Glutamatergic neuron (in vitro differentiated cells): ENCODE measurements at places on chromosomes 13 and 19. TPM values are rescaled to one million over a fixed set of nuclear protein-coding genes. Genes with fewer than 3 reads are reported as not detected.

DNA sequence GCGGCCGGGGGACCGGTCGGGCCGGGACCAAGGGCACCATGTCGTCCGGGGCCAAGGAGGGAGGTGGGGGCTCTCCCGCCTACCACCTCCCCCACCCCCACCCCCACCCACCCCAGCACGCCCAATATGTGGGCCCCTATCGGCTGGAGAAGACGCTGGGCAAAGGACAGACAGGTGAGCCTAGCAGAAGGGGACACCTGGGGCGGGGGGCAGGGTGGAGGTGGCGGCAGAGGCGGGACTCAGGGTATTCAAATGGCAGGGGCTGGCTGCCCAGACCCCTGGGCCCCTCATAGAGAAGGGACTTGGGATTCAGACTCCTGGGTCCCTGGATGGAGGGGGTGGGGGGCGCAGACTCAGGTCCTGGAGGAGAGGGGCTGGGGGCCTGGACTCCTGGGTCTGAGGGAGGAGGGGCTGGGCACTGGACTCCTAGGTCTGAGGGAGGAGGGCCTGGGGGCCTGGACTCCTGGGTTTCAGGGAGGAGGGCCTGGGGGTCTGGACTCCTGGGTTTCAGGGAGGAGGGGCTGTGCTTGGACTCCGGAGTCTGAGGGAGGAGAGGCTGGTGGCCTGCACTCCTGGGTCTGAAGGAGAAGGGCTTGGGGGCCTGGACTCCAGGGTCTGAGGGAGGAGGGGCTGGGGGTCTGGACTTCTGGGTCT, 735 bp downstream of the BRSK1 start:
- DNase-seq, result peak; percentile 49

DNA sequence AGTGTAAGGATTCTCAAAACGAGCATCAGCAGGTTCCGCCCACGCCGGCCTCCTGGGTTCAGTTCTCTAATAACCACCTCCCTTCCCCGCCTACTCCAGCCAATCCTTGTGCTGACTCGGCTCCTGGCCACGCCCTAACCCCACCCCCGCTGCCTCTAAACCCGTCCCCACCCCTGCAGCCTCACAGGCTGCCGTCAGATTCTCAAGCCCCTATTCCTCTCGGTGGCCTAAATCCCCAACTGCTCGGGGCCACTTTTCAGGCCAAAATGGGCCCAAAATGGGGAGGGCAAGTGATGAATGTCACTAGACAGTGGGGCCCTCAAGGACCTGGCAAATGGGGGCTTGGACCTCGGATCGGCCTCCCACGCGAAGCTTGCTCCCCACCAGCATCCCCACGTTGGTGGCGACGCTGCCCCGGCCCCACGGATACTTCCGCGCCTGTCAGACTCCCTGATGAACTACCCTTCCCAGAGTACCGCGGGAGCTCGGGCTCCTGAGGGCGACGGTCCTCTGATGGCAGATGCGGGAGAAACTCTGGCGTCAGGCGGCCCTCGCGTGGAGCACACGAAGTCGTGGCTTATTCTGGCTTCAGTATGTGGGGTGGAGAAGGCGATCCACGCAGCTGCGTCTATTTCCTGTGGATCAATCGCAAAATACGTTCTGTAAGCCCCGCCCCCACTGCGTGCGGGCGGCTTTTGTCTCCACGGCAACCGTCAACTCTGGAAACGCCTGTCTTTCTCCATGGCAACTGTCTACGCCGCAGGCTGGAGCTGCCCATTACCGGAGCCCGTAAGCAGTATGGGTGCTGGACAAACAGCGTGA, 24.8 kb downstream of the ZNF473 start:
- DNase-seq, result peak; percentile 79

DNA sequence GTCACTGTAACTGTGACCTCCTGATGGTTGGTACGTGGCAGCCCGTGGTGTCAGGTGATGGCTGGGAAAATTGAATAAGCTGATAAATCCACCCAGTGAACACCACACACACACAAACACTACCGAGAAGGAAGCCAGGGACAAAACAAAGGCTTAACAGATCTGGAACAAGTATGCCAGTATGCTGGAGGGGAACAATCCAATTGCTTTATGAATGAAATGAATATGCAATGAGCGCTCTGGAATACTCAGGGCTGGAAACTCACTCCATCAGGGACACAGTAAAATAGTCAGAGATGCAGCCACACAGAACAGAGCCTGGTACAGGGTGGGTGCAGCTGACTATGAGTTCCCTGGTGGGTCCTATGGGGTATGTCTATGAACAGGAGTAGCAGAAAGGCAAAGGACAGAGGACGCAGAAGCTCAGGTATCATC, 16.7 kb downstream of the TMTC4 start:
- no peak for DNase-seq

GRCh38 chr19:55287361-55288079, 3.7 kb downstream of the BRSK1 start:
- no peak for DNase-seq

GRCh38 chr19:33595783-33596182, 26.0 kb upstream of the CHST8 start:
- no peak for DNase-seq

YJEFN3 gene
- 21.6 TPM for total RNA-seq

ZNF571 gene
- 6.1 TPM for total RNA-seq

CPB2 gene
- not detected for total RNA-seq
